Suprapubic skin (tissue), 4 donors: ENCODE measurements at places on chromosomes 1 and 21.

DNA sequence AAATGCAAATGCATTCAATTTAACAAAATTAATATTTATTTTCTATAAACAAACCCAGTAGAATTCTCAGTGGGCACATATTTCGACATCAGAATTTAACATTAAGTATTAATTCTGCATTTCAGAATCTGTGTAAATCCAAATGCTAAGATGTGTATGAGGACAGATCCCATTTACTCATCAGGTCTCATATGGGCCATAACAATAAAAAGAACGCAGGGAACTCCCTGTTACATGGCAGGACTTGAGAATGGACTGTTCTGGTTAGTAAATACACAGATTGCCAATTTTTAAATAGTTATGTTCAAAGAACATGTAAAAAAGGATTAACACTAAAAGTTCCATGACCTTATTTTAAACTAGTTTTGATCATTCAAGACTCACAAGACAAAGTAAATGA is 104.0 kb downstream of the SLC30A10 start:
- DNase-seq: no peak

- no peak for DNase-seq
These were observed 39.5 kb upstream of the GNPAT start for GRCh38 chr1:231201375-231201978.

DNA sequence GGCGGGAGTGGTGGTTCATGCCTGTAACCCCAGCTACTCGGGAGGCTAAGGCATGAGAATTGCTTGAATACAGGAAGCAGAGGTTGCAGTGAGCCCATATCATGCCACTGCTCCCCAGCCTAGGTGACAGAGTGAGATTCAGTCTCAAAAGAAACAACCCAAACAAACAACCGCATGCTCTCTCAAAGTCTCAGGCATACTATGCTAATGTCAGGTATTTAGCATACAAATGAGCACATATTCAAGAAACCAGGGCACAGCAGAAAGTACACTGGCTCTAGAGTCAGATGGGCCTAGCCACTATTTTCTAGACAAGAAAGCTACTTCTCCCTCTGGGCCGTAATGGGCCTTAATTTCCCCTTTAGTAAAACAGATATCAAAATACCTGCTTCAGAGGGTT is 55.0 kb downstream of the ELAVL4 start:
- DNase-seq: no peak

- no peak for DNase-seq
These were observed 848 bp upstream of the PYHIN1 start for GRCh38 chr1:158930504-158930903.

DNA sequence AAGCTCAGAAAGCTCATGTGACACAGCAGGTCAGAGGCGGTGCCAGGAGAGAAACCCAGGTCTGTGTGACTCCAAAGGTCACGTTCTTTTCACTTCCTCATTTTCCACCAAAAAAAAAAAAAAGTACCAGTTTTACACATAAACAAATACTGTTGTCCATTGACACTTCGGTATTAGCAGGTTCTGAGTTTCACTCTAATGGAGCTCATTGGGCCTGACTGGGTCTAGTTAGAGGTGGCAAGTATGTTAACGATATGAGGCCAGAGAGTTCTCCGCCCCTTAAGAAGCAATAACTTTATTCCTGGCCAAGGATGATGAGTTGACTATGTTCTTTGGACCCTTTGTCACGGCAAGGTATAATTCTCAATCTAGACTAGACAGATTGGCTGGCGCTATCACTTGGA is 30.0 kb upstream of the SDE2 start:
- DNase-seq: no peak

- peak; percentile 36 for DNase-seq
These were observed 16.4 kb upstream of the TSPEAR start for GRCh38 chr21:44727757-44728156.

GRCh38 chr1:47803815-47804501 is 193.2 kb downstream of the TRABD2B start:
- DNase-seq: no peak

GRCh38 chr1:41474490-41475271 is 9.8 kb downstream of the EDN2 start:
- peak; percentile 63 for DNase-seq

DNA sequence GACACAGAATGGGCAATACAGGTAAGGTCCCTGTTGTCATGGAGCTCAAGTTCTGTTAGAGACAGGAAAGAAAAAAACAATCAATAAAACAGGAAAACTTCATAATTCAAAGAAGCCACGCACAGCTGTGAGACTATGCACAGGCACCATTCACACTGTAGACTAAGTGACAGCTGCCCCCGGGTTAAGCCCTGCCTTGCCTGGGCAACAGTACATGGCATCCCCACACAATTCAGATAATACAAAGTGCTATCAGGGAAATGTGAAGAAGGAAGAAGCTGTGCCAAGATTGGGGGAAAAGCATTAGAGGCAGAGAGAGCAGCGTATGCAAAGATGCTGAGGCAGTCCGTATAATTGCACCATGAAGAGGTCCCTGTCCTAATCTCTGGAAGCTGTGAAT is 9.0 kb upstream of the KCNE2 start:
- peak; percentile 54 for DNase-seq

- DNase-seq: no peak
These were observed 590 bp downstream of the CNN3 start for GRCh38 chr1:94926126-94926914.

- no peak for DNase-seq
These were observed 8.3 kb downstream of the PLEKHG5 start for GRCh38 chr1:6483017-6483760.

GRCh38 chr1:5516756-5517155 is 475.5 kb downstream of the NPHP4 start:
- peak; percentile 43 for DNase-seq

DNA sequence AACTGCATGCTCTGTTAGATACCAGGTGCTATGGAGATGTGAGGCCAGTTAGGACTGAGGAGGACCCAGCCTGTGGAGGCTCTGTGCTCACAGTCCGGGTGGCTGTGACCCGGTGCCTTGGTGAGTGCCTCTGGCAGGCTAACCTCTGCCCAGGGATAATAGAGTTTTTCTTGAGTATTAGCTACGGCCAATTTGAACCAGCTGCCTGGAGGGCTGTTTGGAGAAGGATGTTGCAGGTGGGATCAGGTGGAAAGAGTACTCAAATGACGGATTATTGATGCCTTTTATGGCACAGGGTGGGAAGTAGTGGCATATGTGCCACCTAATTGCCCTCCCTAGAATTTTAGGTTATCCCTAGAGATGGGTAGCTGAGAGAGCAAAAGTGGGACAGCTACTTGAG is 182.7 kb downstream of the GRIK3 start:
- DNase-seq: no peak

GRCh38 chr1:205812271-205812877 is 624 bp downstream of the SLC41A1 start:
- no peak for DNase-seq

GRCh38 chr1:8378178-8378577 is 60.3 kb downstream of the SLC45A1 start:
- no peak for DNase-seq
